ENCODE measurements at places on chromosomes 7 and 10. TPM values are rescaled to one million over a fixed set of nuclear protein-coding genes. Genes with fewer than 3 reads are reported as not detected.

GRCh38 chr7:158051776-158052175, 535.8 kb downstream of the PTPRN2 start:
- no peak for DNase-seq

- no peak for DNase-seq
These were observed 207.6 kb downstream of the FRMD4A start for GRCh38 chr10:14123139-14123538.

GRCh38 chr7:26538216-26538615, 246.6 kb downstream of the SNX10 start:
- no peak for DNase-seq

GRCh38 chr7:110400411-110400810, 690.5 kb upstream of the LRRN3 start:
- DNase-seq = no peak

DNA sequence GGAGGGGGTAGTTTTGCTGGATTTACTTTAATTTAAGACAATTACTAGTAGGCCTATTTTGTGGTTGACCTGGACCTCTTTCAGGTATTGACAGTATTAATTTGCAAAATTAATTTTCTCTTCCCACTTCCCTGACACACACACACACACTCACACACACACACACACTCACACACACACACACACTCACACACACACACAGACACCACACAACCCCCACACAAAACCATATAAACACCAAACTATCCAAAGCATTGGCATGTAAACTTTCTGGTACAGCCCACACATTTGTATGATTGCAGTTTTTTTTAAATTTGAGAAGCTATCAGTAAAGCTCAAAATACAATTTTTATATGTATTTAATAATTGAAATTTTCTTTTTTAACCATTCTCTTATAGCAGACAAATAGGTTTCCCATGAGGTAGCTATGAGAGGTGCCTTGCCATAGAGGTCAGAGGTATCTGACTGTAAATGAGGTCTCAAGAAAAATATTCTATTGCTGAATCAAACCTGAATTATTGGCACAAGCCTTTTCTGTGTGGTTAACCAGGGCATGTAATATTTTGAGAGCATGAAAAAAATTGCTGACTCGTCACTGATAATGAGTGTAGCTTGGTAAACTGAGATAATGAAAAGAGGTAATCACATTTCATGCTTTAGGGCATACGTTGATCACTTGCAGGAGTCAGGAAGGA, 306.5 kb downstream of the GATA3 start:
- no peak for DNase-seq

DNA sequence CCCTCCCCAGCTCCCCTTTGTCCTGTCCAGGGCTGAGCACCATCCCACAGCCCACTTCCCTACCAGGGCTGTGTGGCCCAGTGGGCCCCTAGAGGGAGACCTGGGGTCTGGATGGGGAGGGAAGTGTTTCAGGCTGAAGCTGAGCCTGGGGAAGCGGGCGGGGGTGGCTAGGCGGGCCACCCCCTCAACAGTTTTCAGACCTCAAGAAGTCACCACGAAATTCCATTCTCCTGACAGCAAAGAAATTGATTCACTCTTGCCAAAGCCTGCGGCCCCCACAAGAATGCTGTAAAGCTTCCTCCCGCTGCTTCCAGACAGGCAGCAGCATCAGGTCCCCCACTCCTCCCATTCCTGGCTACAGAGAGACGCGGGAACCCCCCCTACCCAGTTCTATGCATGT, 2.5 kb upstream of the LFNG start:
- DNase-seq = no peak

- DNase-seq = no peak
These were observed 276.9 kb downstream of the SKAP2 start for GRCh38 chr7:26587536-26587935.

- DNase-seq = peak; percentile 55
These were observed 24.7 kb downstream of the CCDC6 start for GRCh38 chr10:59881640-59882039.

DNA sequence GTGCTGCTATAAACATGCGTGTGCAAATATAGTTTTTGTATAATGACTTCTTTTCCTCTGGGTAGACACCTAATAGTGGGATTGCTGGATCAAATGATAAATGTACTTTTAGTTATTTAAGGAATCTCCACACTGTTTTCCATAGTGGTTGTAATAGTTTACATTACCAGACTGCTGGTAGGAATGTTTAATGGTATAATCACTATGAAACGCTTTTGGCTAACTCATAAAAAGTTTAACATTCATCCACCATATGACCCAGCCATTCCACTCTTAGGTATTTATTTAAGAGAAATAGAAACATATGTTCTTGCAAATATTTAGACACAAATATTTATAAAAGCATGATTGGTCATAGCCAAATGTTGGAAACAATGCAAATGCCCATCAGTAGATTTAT, 32.1 kb upstream of the TFEC start:
- no peak for DNase-seq

- no peak for DNase-seq
These were observed 2.0 kb downstream of the PLEKHA1 start for GRCh38 chr10:122376364-122376961.

DNA sequence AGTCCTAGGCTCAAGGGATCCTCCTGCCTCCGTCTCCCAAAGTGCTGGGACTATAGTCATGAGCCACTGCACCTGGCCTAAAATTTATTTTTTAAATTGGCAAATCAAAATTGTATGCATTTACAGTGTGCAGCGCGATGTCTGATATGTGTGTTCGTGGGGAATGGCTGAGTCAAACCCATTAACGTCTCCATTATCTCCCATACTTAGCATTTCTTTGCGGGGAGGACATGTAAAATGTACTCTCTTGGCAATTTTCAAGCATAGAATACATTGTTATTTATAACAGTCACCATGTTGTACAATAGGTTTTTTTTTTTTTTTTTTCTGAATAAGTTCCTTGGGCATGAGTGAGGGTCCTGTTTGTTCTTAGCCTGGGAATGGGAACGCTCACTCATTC, 3.8 kb downstream of the TMEM184A start:
- DNase-seq = no peak

GRCh38 chr7:36530456-36530855, 140.8 kb downstream of the ANLN start:
- no peak for DNase-seq

DNA sequence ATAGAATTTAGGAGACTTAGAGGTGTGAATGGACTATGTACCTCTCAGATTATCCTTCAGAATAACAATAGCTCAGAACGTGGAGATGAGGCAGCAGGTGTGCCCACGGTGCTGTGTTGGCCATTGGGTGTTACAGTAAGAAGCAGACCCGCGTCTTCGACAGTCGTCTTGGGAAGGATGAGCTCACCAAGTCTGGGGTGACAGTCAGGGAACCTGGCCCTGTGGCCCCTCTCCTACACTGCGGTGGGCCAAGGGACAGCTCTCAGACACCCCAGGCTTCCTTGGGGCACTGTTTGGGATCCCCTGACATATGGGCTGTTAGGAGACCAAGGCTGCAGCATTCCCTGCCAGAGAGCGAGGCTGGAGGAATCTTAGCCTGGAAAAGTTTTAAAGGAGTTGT, 88.5 kb downstream of the ACTR3B start:
- DNase-seq = no peak

GRCh38 chr7:93723424-93724124, 149.1 kb upstream of the CALCR start:
- DNase-seq = no peak

DNA sequence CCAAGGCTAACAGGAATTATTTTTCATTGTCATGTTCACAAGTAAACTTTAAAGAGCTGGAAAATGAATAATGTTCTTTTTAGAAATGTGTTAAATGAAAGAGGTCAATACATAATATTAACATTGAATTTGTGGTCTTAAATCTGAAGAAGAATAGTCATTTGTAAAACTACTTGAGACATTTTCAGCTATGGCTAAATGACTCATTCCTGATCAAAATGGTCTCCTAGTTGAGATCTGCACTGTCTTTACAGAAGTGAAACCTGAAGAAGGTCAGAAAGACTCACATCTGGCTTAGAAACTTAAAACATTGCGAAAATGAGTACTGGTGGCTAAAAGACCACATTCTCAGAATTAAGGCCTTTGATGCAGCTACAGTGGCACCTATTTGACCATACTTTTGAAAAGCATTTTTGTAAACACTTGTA, 5.9 kb downstream of the PIK3CG start:
- no peak for DNase-seq

GRCh38 chr7:1144269-1144771, 15.7 kb downstream of the ZFAND2A start:
- DNase-seq = peak; percentile 93

Gene NKX2-3
- total RNA-seq = not detected

Gene POT1
- 30.6 TPM for total RNA-seq

Gene ADAM12
- 0.20 TPM for total RNA-seq

Data from thyroid gland (tissue), 4 donors.